ENCODE measurements at places on chromosomes 3 and 15.

- DNase-seq: no peak
These were observed 48.7 kb downstream of the NMNAT3 start for GRCh38 chr3:139629033-139629432.

GRCh38 chr15:70758790-70759462 is 4.4 kb downstream of the UACA start:
- DNase-seq: no peak

DNA sequence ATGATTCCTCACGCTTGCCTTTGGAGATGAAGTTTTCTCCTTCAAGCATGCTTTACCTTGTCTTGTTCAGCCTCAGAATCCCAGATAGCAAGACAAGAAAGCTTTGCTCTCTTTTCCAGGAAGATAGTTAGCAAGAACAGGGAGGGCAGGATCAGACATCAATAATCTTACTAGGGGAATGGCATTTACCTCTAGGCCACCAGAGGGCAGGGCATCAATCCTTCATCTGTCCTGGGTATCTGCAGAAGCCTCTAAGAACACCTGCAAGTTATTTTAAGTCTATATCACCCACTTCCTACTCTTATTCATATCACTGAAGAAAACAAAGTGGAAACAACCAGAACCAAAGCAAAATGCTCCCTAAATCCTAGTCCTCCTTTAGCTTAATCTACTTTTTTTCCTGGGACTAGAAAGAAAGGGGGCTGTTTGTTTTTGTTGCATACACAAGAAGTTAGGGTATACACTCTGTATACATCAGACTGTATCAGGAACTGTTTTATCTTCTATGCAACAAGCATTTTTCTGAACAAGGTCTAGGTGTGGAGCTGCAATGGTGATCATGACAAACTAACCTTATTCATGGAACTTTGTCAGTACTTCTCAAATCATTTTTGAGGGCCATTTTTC is 862.5 kb downstream of the CADM2 start:
- DNase-seq: no peak

GRCh38 chr3:87207460-87207859 is 19.6 kb upstream of the CHMP2B start:
- no peak for DNase-seq

GRCh38 chr3:118544458-118544857 is 490.2 kb downstream of the IGSF11 start:
- DNase-seq: no peak

DNA sequence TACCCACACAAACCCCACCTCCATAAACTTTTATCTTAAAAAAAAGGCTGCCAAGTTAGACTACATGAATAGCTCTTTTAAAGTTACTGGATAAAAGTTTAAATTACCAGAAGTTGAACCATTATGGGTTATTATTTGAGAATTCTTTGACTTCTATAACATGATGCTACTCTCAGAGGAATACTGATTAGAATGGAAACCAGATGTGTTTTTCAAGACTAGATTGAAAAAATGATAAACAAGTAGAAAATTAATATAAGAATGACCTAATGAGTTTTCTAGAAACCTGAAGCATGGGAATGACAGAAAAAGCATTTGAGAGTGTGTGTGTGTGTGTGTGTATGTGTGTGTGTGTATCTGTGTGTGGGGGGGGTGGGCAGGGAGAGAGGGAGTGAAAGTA is 12.4 kb upstream of the FGF7 start:
- no peak for DNase-seq

DNA sequence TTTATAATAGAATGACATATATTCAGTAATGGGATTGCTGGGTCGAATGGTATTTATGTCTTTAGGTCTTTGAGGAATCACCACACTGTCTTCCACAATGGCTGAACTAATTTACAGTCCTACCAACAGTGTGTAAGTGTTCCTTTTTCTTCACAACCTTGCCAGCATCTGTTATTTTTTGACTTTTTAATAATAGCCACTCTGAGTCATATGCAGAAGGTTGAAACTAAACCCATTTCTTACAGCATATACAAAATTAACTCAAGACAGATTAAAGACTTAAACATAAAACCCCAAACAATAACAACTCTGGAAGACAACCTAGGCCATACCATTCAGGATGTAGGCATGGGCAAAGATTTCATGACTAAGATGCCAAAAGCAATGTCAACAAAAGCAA is 671.4 kb downstream of the AGBL1 start:
- no peak for DNase-seq
